ENCODE measurements at places on chromosomes 3 and 15.

GRCh38 chr3:56005196-56005805 lies 463.0 kb downstream of the ERC2 start:
- no peak for DNase-seq

GRCh38 chr15:34654625-34655024 lies 71.2 kb upstream of the GOLGA8B start:
- no peak for DNase-seq

- no peak for DNase-seq
These were observed 118.0 kb upstream of the MEF2A start for GRCh38 chr15:99447497-99448371.

GRCh38 chr15:50519740-50520425 lies 26.6 kb downstream of the USP50 start:
- no peak for DNase-seq

DNA sequence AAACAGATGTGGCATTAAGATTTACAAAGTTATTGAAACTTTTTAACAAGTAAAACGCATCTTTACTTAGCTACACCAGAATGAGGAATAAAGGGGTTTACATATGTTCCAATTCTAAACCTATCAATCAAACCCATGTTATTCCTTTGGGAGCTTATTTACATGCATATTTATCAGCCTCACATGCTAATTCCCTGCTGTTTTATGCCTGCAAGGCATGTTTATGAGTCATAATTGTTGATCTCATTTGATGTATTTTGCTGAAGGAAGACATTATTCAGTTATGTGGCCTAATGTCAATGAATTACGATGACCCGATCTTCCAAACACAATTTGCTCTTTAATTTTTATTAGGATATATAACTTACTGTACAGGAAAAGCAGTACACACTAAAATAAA lies 272.9 kb downstream of the TBC1D5 start:
- DNase-seq, result no peak

DNA sequence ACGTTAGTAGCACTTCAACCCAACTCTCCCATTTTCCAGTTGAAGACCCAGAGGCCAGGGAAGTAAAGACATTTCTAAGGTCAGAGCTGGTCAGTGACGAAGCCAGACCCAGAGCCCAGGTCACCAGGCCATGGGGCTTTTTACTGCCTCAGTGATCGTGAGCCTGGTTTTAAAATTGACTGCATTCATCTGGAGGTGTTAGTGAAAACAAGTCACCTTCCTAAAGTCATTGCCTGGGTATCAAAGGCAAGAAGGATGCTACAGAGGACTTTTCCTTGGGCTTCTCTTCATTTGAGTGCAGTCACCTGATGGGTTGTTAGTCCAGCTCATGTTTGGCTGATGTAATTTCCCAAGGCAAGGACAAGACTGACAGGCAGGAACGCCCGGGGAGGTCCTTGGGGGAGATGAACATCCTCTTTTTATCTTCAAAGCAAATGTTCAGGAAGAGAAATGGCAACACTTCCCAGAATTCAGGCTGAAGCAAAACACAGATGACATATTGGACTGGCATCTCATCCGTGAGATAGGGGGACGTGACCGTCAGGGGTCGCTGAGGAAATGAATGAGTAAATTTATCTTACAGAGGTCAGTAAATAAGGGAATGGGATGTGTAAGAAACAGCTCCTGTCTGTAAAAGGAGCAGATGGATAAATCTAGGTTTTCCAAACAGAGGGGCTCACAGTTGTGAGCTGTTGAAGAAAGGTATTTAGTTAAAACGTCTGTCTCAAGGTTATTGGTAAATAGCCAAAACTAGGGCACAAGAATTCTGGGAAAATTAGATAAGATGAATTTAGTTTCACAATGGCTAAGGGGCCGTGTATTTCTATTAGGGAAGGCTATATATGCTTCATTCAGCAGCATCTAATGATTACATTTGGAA lies 201.2 kb downstream of the OPA1 start:
- no peak for DNase-seq

DNA sequence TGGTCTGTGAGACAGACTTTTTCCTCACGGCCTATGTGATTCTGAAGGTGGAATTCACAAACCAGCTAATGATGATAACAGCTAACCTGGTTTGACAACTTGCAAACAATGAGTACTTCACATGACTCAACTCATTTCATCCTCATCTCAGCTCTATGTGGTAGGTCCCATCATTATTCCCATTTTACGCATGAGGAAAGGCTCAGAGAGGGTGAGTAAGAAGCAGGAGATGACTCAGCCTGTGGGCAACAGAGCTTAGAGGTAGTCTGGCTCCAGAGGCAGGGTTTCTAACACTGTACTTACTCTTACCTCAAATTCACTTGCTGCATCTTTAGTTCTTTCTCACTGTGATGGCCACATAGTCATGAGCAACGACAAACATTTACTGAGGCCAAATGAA lies 25.8 kb upstream of the PSMD6 start:
- DNase-seq, result no peak

DNA sequence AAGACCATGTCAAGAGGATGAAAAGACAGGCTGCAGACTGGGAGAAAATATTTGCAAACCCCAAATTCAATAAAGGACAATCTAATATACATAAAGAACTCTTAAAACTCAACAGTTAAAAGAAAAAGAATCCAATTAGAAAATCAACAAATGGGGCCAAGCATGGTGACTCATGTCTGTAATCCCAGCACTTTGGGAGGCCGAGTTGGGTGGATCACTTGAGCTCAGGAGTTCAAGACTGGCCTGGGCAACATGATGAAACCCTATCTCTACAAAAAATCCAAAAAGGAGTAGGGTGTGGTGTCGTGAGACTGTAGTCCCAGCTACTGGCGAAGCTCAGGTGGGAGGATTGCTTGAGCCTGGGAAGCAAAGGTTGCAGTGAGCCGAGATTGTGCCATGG lies 57.6 kb downstream of the ANP32A start:
- DNase-seq, result no peak

DNA sequence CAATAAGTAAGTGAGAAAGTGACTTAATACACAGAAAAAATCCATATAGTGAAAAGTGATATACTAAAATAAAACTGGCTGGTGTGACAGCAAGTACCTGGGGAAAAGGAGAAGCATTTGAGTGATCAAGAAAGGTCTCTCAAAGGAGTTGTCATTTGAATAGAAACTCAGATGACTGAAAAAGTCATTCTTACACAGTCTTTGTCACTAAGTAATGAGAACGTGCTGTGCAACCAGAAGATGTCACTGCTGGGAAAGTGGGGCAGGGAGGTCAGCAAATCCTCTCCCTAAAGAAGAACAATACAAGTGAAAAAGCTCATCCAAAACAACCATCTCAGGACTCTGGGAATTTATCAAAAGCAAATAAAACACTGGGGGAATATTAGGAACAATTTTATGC lies 317.5 kb upstream of the TRIM42 start:
- DNase-seq, result peak; percentile 57

DNA sequence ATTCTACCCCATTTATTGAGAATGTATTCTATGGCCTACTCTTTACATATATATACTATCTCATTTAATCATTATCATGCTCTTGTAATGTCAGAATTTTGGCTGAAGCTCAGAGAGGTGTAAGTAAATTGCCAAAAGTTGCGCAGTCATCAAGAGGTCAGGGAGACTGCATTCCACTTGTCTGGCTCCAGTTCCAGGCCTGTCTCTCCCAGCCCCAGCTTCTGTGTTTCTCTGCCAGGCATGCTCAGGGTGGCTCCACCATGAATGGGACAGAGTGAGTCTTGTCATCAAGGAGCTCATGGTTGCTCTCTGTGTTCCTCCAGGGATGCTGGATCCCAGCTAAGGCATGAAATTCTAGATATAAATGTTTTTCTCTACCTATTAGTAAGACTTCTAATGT lies 635.1 kb upstream of the MDFIC2 start:
- DNase-seq, result no peak

GRCh38 chr15:70762469-70763119 lies 764 bp downstream of the UACA start:
- peak; percentile 78 for DNase-seq

GRCh38 chr15:90730290-90730689 lies 13.1 kb downstream of the BLM start:
- DNase-seq, result no peak

GRCh38 chr3:71597286-71597685 lies 13.8 kb upstream of the FOXP1 start:
- no peak for DNase-seq

DNA sequence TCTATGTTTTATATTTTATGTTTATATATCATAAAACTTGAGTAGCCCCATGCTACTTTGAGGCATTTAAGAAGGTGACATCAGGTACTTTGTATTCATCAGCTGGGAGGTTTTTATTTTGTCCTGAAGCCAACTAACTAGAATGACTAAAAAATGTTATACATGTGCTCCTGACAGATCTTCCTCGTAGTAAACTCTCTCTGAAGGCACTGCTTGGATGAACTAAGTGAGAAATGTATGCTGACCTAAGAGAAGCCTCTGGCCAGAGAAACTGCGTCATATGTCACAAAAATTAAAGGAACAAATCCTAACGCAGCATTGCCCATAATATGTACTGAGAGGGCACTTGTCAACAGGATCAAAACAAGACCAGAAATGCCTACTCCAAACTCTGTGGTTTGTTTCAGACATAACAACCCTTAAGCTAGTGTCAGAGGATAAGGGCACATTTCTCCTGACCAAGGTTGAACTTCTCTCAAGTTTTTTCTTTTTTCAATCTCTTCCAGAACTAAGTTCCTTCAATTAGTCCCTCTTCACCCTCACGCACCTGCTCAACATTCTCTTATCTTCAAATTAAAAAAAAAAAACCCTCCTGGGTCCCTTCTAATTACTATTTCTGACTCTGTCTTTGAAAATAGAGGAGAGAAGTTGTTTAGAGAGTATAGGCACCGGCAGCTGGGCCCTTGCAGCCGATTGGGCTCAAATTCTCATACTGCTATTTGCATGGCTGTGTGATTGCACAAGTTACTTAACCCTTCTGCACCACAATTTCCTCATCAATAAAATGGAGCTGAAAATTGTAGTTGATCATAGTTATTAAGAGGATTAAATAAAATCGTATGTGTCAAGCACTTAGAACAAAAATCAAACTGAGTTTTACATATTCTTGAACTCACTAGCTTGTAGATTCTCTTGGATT lies 159.0 kb downstream of the FRMD5 start:
- DNase-seq, result no peak

GRCh38 chr3:134625462-134625861 lies 25.4 kb downstream of the KY start:
- DNase-seq, result no peak

DNA sequence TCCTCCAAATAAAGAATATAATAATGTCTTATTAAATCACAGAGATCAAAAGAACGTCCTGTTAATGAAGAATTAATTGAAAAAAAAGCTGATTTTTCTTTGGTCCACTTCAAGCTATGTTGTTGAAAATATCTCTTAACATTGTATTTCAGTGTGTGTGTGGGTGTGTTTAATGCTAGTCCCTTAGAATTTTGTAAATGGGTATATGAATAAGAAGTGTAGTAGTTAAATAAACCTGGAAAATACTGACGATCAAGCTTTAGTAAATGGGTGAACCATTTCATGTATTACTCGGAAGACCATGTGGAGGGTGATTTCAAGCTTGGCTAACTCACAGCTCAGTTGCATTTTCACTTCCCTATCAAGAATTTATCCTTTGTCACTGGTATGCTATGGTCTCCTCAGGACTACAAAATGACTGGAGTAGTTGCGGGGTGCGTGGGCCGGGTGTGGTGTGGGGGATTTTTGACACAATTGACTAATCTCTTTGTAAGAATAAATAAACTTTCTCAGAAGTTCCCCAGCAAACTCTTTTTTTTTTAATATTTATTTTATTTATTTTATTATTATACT lies 586.4 kb downstream of the GRM7 start:
- no peak for DNase-seq

- DNase-seq, result no peak
These were observed 112.3 kb upstream of the NR2E3 start for GRCh38 chr15:71698030-71698429.

DNA sequence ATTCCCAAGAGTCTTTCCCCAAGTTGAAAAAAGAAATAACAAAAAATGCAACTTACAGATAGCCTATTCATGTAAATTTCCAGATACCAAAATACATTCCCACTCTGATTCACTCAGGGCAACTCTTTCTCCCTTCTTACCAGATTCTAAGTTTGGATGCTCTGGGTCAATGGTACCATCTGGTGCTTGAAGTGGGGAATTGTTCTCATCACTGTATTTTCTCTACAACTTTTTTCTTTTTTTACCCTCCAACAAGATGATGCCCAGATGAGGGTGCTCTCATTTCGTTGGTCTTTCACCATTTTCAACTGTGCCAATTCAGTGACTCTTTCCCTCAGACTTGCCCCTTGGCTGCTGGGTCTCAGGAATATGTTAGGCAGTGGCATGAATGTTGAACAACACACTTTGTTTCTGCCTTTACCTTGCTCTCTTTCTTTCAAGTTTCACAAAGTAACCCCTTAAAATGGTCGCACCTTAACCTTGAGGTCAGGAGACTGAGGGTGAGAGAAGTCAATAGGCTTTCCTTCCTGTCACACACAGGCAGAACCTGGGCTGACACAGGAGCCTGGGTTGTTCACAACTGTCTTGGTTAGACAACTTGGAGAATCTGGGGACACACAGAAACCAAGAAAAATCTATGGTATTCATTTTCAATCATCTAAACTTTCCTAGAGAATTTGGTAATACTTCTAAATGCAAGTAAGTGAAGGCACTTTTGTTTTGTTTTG lies 330.7 kb upstream of the SLCO3A1 start:
- DNase-seq, result peak; percentile 4

DNA sequence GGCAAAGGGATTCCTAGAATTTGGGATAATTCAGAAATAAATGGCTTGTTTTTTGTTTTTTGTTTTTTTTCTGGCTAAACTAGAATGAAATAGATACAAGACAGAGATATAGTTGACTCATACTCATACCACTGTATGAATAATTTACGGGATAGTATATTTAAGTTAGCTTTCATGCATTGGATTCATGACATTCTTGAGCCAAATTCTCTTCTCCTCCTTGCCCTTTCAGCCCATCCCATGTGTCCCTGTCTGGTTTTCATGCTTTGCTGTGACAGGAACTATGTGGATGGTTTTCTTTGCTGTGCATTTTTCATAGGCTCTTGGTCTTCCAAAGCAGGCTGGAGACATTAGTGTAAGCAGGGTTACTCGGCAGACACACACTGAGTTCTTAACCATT lies 66.6 kb upstream of the UMPS start:
- no peak for DNase-seq

DNA sequence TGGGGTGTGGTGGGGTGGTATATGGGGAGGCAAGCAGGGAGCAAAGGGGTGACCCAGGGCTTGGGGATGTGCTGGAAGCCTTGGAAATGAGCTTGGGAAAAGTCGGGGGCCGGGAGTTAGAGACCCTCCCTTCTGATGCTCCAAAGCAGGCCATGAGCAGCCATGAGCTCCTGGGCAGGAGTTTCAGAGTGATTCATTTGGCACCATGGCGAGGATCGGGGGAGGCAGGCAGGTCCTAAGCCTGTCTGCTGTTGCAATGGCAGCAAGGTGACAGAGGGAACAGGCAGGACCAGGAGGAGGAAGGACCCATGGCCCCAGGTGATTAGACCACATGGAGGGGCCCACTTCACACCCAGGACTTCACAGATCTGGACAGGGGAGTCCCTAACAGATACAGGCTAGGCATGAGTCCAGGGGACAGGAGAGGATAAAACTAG lies 21.3 kb downstream of the RGMA start:
- no peak for DNase-seq
